ENCODE measurements at places on chromosomes 5 and 9.

DNA sequence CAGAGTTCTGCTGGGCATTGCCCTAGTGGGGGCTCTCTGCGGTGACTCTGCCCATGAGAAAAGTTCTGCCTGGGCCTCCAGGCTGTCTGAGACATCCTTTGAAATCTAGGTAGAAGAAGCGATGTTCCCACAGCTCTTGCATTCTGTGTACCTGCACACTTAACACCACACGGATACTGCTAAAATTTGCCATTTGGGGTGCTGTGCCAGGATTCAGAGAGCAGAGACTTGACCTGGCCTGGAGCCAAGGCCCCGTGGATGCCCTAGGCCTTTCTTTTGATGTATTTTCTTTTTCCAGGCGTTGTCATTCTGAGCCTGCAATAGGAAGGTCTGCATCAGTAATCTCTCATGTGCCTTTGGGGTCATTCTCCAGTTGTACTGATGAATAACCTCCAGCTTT lies 89.3 kb upstream of the IL12B start:
- DNase-seq: no peak

GRCh38 chr9:129081388-129081904 lies 535 bp downstream of the DOLPP1 start:
- no peak for DNase-seq

DNA sequence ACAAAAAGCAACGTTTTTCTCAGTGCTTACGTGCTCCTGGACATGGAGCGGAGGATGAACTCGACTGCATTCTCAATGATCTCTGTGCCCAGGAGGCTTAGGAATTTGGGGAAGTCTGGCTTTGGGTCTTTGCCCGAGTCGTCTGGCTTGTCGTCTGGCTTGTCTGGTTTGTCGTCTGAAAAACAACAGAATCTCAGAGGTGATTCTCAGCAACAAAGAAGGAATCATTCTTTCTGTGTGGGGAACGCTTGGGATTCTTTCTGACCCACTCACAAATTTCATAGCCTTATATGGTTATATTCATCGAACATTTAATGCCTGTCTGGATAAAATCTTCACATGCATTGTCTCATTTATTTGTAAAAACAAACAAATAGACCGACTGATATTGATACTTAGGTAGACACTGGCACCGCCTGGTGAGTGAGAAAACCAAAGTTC lies 4.7 kb downstream of the C5orf46 start:
- no peak for DNase-seq

GRCh38 chr5:167348980-167349379 lies 942.5 kb upstream of the WWC1 start:
- no peak for DNase-seq

- no peak for DNase-seq
Measured at GRCh38 chr5:180974612-180975315, 13.9 kb upstream of the BTNL3 start.

- DNase-seq: no peak
Measured at GRCh38 chr5:112799661-112800060, 61.4 kb upstream of the SRP19 start.

- DNase-seq: no peak
Measured at GRCh38 chr5:31492869-31493268, 39.0 kb downstream of the DROSHA start.

GRCh38 chr9:127300886-127301447 lies 36.4 kb downstream of the GARNL3 start:
- DNase-seq: no peak

- DNase-seq: no peak
Measured at GRCh38 chr5:177610770-177611445, 11.0 kb downstream of the B4GALT7 start.

- no peak for DNase-seq
Measured at GRCh38 chr5:66324357-66324756, 180.3 kb downstream of the SREK1 start.

GRCh38 chr5:148708854-148709253 lies 54.5 kb upstream of the HTR4 start:
- no peak for DNase-seq

DNA sequence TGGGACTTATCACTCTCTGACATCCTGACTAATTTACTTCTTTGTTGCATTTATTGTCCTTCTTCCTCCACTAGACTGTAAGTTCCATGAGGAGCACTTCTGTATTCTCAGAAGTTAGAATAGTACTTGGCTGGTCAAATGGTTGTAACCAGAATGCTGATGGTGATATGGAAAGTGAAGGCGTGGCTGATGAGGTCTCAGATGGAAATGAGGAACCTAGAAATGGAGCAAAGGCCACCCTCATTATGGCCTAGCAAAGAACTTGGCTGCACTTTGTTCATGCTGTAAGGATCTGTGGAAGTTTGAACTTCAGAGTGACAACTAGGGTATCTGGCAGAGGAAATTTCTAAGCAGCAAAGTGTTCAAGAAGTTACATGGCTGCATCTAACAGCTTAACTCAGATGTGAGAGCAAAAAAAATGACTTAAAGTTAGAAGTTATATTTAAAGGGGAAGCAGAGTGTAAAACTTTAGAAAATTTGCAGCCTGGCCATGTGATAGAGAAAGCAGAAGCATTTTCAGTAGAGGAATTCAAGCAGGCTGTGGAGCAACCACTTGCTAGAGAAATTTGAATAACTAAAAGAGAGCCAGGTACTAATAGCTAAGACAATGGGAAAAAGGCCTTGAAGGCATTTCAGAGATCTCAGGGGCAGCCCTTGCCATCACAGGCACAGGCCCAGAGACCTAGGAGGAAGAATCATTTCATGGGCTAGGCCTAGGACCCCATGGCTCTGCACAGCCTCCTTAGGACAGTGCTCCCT lies 14.9 kb upstream of the SLC22A5 start:
- DNase-seq: no peak

- no peak for DNase-seq
Measured at GRCh38 chr5:178392931-178393394, 160.4 kb upstream of the PHYKPL start.

- DNase-seq: no peak
Measured at GRCh38 chr5:56055859-56056258, 61.1 kb upstream of the IL6ST start.

DNA sequence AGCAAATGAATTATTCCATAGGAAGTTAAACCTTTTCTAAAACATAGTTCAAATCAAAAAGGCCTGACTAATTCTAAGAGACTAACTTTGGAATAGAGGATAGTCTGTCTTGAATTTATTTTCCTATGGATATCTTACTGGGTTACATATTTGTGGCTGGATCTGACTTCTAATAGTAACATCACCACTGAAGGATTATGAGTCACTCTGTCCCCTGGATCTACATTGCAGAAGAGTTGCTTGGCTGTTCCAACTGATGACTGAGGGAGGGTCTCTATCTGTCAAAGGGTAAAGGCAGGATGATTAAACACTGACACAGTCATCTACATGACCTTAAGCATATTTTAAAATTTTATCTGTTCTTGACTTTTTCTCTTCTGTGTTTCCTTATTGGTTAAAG lies 119.6 kb upstream of the FST start:
- no peak for DNase-seq

DNA sequence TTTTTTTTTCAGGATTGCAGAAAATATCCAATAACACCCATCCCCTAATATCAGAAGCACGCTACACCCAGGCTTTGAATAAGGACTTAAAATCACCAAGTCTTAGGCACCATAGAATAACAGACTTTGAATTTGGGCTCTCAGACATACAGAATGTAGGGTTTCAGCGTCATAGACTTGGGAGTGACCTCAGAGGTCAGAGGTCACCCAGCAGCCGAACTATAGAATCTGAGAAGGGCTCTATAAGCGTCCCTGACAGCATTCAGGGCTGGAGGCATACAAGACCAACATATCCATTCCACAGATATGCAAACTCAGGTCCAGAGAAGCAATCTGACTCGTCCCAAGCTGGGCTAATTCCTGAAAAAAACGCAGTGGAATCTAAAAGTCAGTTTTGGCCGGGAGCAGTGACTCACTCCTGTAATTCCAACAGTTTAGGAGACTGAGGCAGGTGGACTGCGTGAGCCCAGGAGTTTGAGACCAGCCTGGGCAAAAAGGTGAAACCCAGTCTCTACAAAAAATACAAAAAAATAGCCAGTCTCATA lies 34.7 kb downstream of the SLC6A7 start:
- DNase-seq: no peak

GRCh38 chr5:173638126-173639040 lies 21.9 kb upstream of the BOD1 start:
- peak; percentile 58 for DNase-seq

- no peak for DNase-seq
Measured at GRCh38 chr5:9201761-9202160, 344.1 kb downstream of the SEMA5A start.

DNA sequence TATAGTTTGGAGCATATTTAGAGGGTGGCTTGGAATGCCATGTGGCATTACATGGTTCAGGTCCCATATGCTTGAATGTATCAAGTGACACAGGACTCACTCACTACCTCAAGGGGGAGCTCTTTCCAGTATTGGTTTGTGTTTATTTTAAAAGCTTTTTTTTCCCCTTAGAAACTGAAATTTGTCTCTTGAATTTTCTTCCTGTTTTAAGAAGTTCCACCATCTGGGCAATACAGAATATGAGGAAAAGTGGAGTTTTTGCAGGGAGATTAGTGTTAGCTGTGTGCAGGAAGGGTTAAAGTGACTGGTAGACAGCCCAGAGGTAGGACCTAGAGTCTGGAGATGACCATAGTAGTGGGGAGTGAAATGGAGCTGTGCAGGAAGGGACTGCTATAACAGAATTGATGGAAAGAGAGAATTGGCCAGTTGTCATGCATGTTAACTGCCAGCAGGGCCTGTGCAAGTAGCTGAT lies 36.6 kb downstream of the CTNNA1 start:
- DNase-seq: no peak

DNA sequence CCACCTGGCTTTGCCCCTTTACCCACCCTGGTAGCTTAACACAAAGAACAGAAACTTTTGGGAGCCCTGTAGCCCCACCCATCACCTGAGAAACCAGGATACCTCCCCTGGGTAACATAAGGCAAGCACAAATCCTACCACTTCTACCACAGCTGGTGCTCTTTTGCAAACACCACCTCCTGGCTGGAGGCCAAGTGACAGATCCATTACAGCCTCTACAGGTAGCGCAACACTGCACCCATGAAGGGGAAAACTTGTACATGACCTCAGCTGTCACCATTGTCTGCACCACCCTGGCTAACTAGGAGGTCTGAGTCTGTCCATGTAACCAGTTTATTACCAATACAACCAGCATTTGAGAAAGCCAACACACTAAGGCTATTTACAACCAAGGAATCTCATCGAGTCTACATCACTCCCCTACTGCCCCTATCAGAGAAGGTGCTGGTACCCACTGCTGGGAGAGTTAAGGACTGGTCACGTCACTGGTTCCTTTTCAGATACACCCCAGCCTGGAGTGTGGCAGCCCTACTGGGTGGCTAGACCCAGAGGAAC lies 128.6 kb downstream of the PJA2 start:
- DNase-seq: no peak

- DNase-seq: no peak
Measured at GRCh38 chr5:142281008-142281367, 43.8 kb downstream of the SPRY4 start.

DNA sequence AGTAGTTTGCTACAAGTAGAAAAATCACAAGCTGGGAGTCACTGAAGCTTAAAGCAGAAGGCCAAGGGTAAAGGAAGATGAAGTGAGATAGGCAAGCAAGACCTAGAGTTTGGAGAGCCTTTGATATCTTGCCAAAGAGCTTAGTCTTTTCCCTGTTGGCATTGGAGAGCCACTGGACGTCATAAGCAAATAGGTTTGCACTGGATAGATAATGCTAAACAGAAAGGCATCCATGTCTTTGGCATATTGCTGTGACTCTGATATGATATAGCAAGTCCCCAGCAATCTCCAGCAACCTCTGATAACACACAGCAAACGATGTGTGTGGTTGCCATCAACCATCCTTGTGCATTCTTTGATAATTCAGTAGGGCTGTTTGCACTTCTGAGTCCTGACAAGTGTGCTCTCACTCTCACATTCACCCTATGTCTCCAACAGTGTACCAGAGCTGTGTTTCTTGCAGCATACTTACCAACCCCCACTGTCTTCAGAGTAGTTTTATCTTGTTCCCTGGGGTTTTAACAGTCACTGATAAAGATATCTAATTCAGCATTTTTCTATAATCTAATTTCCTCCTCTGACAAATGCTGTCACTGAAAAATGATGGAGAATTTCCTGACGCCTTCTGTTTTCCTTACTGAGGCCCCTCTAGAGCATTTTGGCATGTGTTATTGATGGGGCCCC lies 16.9 kb upstream of the FREM1 start:
- DNase-seq: no peak

- DNase-seq: no peak
Measured at GRCh38 chr9:91420501-91421127, 3.0 kb downstream of the NFIL3 start.

DNA sequence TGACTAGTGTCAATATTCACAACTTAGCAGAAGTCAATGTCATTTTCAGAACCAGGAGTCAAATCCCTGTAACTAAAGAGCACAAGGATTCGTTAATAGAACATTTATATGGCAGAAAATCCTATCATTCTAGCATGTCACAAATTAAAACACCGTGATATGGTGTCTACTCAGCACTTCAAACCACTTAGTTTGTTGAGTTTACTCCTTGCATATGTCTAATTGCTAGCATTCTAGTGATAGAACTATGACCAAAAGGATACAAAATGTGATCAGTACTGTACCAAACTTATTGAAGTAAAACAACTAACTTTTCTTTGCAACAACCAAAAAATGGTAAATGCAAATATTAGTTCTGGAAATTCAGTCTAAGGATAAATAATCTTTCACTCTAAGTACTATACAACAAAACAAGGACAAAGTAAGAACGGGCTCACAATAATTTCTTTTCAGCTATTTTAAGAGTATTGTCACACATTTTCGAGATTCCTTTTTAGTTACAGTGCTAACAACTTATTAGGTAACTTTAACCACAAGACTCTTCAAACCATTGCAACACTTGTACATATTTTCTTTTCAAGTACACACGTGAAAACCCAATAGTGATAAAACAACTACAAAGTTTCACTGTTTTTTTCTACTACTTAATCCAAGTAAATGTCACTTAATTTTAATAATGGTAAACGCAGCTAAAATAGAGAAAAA lies 845.2 kb upstream of the CDH10 start:
- no peak for DNase-seq

DNA sequence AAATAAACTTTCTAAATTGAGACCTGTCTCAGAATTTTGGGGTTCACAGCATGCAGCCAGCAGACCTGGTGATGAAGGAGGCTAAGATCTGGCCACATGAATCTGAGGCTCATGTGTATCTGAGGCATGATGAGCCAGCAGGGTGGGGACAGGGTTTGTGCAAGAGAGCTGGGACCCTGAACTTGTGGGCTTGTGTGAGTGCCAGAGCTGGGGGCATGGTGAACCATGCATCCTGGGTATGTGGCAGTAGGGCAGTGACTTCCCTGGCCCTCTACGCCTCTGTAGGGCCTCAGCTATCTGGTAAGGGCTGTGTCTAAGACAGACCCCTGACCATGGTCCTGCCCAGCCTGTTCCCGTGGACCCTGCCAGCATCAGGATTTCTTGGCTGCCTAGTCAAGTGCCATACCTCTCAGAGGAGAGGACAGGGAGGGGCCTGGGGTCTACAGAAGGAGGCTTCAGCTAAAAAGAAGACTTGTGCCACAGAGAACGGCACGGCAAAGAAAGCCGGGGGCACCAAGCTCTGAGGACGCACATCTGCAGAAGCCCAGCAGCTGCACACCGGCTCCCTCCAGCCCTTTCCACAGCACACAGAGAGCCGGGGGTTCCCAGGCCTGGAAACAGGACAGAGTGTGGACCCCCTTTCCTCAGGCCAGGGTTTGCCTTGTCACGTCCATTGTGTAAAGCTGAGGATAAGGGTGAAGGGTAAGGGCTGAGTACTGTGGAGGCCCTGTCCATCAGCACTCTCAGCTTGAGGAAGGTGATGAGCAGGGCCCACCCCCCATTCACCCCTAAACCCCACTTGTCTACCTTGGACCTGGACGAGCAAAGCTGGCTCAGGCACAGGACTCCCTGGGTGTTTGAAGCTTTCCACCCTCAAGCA lies 130.1 kb downstream of the MRPL36 start:
- DNase-seq: no peak
